DMS53 (cell line): ENCODE measurements at places on chromosomes 6 and 20.

GRCh38 chr6:127966616-127967015 is 65.8 kb upstream of the THEMIS start:
- no peak for DNase-seq

DNA sequence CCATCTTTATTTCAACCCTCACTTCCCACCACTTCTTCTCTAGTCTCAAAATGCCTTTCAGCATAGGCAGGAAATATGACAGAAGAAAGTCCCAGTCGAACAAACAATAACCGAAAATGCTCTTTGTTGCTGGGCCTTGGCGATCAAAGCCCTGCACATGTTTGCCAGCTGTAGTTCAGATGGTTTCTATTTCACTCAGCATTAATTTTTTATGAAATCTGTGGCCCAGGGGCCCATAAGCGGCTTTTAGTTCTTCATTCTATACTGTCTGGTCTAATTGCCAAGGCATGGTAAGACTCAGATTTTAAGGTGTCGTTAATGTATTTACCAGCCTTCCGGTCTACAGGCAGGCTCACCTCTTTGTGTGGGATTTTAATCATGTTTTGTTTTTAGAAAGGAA is 10.9 kb upstream of the F13A1 start:
- no peak for DNase-seq

GRCh38 chr6:43868467-43868866 is 98.5 kb downstream of the VEGFA start:
- DNase-seq: no peak

- DNase-seq: peak; percentile 42
Measured at GRCh38 chr20:1700990-1701389, 43.4 kb upstream of the SIRPG start.

DNA sequence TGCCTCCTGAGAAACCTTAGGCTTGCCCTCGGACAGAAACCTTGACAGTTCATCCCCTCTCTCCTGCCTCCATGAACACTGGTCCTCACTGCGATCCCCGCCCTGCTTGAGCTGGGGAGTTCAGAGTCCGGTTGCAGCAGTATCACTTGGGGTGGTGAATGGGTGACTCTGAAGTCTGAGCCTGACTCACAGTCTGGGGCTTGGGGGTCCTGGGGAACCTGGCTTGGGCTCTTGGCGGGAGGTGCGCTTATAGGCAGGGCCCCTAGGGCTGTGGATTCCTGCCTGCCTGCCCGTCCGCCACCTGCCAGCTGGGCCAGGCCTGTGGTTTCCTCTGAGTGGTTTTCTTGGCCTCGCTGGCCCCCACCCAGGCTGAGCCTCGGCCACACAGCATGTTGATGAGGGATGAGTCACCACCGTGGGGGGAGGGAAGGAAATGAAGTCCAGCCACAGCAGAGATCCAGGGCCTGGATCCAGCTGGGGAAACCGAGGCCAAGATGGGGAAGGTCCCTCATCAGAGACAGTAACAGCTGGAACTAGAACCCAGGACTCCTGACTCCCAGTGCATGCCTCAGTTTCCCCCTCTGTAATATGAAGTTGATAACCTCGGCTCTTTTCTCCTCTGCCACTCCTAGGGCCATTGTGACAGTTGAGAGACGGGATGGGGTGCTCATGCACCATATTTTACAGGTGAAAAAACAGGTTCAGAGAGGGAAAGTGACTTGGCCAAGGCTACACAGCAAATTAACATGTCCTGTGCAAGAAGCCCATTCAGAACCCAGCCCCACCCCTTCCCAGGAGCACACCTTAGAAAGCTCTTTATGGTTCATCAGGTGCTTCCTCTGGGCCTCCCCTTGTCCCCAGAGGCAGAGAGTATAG is 9.2 kb downstream of the FOXS1 start:
- peak; percentile 95 for DNase-seq

DNA sequence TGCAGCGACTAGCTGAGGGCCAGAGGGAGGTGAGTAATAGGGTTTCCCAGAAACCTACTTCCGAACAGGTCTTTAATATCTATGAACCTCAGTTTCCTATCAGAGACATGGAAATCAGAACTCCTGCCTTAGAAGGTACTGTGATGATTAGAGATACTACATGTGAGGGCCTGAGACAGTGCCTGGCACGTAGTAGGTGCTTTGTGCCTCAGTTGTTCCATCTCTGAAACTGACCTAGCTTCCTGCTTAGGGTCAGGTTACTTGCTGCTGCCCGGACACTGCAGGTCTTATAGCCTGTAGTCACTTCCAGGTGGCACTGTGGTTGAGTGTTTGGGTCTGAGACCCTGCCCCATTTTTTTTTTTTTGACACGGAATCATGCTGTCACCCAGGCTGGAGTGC is 20.9 kb downstream of the RAB44 start:
- DNase-seq: no peak

DNA sequence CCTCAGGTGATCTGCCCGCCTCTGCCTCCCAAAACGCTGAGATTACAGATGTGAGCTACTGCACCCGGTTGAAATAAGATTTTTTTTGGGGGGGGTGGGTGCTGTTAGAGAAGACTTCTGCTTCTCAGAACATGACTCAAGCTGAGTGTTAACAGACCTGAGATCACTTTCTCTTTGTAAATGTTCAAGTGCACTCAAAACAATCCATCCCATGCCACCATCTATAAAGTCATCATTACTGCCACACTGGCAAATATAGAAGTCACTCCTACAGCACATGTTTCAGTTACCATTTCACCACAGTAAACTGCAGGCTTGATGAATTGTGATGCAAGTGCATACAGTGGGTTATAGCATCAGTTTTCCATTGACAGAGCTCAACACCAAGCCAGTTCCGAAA is 9.0 kb downstream of the VPS16 start:
- DNase-seq: no peak

GRCh38 chr20:32524829-32525501 is 60.2 kb downstream of the NOL4L start:
- peak; percentile 30 for DNase-seq

- no peak for DNase-seq
Measured at GRCh38 chr20:1493536-1493935, 2.3 kb upstream of the SIRPB2 start.

DNA sequence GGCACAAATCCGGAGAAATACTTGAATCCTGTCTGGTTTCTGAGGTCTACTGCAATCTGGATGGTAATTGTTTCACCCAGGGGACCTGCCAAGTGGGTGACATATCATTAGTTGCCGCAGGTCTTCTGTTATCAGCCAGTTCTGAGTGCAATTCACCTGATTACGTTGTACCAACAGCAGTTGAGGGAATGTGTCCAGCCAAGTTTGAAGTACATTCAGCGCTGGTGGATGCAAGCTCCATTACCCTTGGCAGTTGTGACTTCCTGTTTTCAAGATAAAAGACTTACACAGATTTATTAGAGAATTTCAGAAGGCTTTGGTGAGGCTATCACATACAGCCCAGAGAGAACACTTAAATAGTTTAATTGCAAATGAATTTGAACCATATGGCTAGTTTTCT is 42.8 kb downstream of the FNDC1 start:
- DNase-seq: no peak
